ENCODE measurements at places on chromosomes 6 and 20.

- no peak for DNase-seq
Observed at GRCh38 chr6:158567871-158568401, 8.0 kb downstream of the TMEM181 start.

DNA sequence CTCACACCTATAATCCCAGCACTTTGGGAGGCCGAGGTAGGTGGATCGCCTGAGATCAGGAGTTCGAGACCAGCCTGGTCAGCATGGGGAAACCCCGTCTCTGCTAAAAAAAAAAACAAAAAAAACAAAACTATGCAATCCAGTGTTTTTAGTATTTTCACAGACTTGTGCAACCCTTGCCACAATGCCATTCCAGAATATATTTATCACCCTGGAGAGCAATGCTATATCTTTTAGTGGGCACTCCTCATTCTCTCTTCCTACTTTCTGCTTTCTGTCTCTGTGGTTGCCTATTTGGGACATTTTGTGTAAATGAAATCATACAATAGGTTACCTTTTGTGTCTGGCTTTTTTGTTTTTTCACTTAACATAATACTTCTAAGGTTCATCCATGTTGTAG, 39.1 kb upstream of the MROH8 start:
- no peak for DNase-seq

- no peak for DNase-seq
Observed at GRCh38 chr6:169837529-169838250, 86.3 kb downstream of the ERMARD start.

DNA sequence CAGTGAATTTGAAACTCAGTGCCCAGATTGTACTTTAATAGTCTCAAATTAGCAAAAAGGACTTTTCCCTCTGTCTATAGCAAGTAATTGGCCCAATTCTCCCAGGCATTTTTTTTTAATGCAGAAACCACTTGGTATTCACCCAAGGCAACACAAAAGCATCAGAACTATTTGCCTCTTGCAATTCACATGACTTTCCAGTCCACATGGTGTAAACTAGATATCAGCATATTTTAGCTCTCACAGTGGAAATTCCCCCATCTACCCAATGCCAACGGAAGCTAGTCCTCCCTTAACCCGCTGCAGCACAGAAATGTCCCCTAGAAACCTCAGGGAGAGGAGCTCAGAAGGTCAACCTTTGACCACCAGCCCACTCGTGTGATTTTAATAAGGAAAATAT, 103.4 kb upstream of the CDYL start:
- DNase-seq = no peak
